ENCODE measurements at places on chromosomes 2 and 18.

- DNase-seq = no peak
Observed at GRCh38 chr2:192202373-192202772, 7.6 kb upstream of the TMEFF2 start.

GRCh38 chr2:134842930-134843490, 4.6 kb downstream of the ACMSD start:
- no peak for DNase-seq

- no peak for DNase-seq
Observed at GRCh38 chr2:35973132-35973736, 382.3 kb upstream of the CRIM1 start.

DNA sequence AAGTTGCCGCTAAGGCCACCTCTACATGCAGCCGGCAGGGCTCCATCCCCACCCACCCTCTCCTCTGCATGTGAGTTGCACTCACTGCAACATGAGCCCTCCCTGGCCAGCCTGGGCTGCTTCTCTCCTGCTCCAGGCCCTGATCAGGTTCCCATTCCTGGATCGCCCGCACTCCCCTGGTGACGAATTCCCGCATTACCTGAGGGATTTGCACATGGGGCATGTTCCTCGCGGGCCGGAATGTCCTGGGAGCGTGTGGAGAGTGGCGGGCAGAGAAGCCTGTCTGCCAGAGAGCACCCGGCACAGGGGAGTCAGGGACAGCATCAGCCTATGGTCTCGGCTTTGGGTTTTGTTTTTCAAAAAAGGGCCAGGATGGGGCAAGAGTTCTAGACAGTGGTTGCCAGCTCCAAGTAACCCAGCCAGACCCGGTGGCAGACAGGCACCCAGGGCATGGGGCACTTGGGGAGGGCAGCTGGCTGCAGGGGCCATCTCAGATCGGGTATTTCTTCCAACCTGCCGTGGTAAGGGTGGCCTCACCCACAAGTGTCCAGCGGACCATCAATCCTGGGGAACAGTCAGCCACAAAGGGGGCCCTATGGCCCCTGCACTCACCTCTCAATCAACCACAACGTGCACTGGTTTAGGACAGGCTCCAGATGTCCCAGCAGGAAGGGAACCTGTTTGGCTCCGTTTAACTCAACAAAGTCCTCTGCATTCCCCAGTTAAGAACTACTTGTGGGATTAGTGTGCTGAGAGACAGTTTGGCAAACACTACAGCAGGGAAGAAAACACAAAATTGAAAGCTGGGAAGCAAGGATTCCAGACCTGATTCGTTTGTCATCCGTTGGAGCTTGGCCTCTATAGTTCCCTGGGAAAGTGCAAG, 187.7 kb downstream of the SMAD7 start:
- no peak for DNase-seq

GRCh38 chr2:170819680-170820664, 3.3 kb downstream of the GAD1 start:
- no peak for DNase-seq

DNA sequence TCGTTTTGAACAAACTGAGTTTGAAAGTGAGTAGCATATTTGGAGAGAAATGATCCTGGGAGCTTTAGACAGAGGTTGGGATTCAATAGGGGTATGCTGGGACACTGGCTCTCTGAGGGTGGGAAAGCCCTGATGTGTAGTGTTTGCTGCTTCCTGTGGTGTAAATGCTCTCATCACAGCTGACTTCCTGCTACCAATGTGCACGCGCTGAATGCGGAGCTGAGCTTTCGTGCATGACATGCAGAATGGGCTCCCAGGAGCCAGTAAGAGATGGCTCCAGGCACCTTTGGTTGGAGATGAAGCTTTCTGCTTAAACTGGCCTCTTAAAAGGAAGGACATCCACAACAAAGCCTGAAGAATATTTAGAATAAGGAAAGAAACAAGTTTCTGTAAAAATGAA, 224.1 kb upstream of the CCDC150 start:
- no peak for DNase-seq

- no peak for DNase-seq
Observed at GRCh38 chr2:56680971-56681631, 497.3 kb downstream of the CCDC85A start.

GRCh38 chr2:74291218-74291544, 52.0 kb downstream of the SLC4A5 start:
- DNase-seq = no peak

GRCh38 chr2:152710713-152711112, 6.5 kb downstream of the PRPF40A start:
- no peak for DNase-seq
